ENCODE measurements at places on chromosomes 1 and 21.

- DNase-seq = no peak
Observed at GRCh38 chr1:228374711-228375577, 31.7 kb downstream of the TRIM11 start.

- no peak for DNase-seq
Observed at GRCh38 chr1:145995964-145996432, 381 bp downstream of the TXNIP start.

GRCh38 chr21:9738527-9738926 is 782.9 kb upstream of the TPTE start:
- DNase-seq = no peak

GRCh38 chr1:169456029-169456428 is 28.8 kb upstream of the CCDC181 start:
- DNase-seq = no peak

- no peak for DNase-seq
Observed at GRCh38 chr1:50829014-50829958, 130.8 kb downstream of the FAF1 start.

DNA sequence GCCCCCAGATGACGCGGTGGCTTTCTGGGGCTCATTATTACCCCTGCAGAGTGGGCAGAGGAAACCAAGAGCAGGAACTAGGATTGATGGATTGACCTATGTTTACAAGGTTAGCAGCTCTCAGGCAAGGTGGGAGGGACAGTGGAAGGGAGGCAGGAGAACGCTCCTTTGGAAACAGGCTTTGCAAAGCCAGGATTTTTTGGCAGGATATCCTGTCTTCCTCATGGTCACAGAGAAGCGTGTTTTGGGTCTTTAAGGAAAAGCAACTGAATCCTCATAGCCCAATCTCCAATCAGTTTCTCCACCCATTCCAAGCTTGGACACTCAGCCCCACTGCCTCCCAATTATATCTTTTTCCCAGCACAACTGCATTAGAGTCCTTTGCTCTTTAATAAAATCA is 105.6 kb upstream of the SOD1 start:
- DNase-seq = no peak

DNA sequence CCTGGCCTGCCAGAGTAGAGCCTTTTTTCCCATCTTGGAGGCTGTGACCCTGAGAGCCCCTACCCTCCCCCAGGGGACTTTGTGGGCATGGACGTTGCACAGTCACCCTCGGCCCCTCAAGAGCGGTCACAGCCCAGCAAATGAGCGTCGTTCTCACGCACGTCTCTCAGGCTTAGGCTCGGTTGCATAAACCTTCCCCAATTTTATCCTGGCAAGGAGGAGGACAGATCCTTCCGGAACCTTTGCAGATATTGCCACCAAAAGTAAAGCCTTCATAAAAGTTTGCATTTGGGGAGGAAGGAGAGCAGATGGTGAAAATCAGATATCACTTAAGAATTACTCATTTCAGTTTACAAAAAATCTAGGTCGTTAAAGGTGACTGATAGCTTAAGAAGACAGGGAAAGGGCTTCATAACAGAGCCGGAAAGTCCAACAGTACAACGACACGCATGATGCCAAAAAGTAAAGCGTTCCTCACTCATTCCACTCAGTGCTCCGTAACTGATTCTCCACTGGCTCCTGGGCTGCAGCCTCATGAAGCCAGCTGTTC is 29.3 kb downstream of the PDE9A start:
- no peak for DNase-seq

GRCh38 chr1:64223329-64224151 is 20.1 kb downstream of the UBE2U start:
- DNase-seq = no peak

DNA sequence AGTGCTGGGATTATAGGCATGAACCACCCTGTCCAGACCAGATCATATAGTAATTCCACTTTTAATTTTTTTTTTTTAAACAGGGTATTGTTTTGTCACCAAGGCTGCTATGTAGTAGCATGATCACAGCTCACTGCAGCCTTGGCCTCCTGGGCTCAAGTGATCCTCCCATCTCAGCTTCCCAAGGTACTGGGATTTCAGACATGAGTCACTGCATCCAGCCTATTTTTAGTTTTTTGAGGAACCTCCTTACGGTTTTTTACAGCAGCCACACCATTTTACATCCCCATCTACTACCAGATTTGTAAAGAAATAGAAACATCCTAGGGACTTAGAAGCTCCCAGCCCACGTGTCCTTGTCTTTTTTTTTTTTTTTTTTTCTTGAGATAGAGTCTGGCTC is 24.0 kb downstream of the L1TD1 start:
- DNase-seq = no peak

DNA sequence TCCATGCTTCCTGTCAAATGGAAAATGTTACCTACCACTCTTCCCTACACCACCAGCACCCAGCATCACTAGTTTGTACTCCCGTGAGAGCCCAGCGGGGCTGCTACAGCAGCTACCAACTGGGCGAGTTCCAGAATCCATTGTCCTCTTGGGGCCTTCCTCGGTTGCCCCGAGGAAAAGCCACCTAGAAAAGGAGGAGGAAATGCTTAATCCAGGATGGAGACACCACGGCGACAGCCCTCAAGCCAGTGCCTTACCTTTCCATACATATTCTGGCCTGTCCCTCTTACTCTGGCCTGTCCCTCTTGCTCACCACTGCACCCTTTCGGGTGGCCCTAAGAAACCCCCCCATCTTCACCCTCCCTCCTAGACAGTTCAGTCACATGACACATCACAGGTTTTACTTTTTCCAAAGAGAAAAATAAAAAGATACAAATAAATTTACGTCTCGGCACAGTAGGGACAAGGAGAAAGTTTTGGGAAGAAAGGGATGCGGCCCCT is 478 bp downstream of the RIT1 start:
- DNase-seq = no peak

DNA sequence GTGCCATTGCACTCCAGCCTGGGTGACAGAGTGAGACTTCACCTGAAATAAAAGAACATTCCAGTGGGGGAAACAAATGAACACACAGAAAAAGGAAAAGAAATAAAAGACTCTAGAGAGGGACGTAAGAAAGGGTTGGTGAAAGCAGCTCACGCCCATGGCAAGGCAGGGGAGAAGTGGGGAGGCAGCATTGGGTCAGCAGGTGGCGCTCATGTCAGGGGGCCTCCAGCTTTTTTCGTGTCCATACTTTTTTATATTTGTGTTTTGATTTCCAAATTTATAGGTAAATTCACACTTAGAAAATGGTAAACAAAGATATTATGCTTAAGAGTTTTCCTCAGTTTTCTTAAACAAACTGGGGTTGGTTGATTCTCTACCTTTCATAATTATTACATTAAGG is 45.5 kb downstream of the VPS13D start:
- DNase-seq = peak; percentile 14

- no peak for DNase-seq
Observed at GRCh38 chr1:66295803-66296202, 238.2 kb upstream of the SGIP1 start.

DNA sequence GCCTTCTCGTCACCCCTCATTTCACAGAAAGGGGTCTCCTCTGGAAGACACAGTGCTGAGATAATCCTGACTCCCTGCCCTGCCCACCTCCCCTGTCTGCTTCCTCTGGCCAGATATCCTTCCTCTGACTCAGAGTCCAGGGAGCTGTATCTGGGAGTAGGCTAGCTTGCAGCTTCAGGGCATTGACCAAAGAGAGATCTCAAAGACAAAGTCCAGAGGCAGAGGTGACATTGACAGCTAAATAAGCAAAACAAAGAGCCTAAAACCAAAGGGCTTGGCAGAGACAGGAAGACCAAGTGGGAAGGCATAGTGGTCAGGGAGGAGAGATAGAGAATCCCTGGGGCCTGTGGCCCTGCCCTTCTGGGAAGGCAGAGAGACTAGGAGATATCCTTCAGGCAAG is 64.9 kb downstream of the TNR start:
- DNase-seq = no peak

DNA sequence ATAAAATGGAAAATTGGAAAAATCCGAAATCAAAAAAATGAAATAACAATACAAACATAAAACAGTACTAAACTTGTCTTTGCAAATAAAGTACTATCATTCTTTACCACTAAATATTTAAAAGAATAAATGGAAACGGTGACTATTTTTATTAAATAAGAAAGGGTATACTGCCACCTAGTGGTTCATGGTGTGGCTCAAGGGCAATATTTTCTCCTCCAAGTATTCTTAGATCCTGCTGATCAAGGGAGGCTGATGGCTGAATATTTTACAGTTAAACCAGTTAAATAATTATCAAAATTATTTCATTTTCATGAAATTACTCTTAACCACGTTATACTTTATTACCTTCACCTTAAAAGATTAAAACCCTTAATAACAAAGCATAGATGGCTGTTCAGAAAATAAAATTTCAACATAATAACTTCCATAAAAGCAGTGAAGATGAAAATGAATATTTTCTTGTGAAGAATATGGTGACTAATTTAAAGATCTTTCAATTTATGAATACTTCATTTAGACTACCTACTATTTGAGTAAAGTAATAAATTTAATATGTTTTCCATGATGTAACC is 1793.9 kb downstream of the NCAM2 start:
- DNase-seq = no peak

DNA sequence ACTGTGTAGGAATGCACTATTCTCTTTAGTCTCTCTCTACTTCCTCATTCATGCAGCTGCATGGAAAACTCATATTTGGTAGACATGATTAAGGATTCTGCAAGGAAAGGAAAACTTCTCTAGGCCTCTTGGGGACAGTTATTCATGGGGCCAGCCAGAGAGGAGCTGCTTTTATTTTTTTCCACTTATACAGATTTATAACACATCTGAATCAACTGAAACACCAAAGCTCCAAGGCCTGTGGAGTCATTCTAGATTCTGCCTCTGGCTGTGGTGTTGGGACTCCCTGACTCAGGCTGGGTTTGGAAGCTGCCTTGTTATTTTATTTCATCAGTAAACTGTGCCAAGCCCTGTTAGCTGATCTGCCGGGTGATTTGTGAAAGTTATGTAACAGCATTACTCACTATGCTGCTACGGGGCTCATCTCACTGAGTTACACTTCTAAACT is 83.9 kb upstream of the EDEM3 start:
- no peak for DNase-seq

DNA sequence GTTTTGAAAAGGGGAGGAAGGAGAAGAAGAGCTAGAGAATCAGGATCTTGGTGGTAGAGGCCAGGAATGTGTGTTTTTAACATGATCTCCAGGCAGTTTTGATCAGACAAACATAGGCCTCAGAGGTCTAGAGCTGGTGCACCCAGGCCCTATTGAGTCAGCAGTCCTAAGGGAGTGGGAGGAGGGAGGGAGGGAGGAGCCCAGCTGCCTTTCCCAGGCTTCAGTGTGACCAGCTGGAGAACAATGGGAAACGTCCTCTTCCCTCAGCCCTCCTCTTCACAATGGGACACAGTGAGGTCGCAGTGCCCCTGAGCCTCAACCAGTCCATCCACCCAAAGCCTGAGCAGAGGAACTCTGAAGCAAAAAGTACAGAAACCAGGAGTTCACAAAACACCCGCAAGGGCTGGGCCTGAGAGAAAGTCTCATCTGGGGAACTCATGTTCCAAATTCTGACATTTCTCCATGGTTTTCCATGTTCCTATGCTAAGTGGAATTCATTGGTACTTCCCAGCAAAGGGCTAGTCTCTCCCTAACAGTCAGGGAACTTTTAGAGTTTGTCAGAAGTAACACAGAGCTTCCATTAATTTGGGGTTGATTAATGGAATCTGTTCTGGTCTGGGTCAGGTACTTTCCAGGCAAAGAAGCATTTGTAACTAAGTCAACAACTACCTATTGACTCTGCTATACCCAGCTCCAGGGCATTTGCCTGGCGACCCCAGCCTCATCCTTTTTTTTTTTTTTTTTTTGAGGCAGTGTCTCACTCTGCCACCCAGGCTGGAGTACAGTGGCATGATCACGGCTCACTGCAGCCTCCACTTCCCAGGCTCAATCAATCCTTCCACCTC is 37.5 kb downstream of the ELAPOR1 start:
- no peak for DNase-seq

GRCh38 chr1:220450927-220451326 is 77.0 kb upstream of the MARK1 start:
- DNase-seq = no peak

DNA sequence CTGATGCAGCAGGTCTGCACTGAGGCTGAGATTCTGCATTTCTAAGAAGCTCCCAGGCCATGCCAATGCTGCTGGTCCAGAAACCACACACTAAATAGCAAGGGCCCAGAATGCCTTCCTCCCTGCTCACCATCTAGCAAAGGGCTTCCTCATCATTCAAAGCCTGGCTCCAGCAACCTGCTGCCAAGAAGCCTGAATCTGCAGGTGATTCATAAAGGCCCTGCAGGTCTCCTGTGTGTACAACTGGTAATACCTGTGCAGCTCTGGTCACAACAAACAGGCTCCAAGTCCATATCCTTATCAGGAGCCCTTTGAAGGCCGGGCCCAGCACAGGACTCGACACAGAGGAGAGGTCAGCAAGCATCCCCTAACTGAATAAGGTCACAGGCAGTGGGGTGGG is 26.7 kb downstream of the GLIS1 start:
- no peak for DNase-seq

- no peak for DNase-seq
Observed at GRCh38 chr1:224205438-224205840, 22.4 kb downstream of the DEGS1 start.

GRCh38 chr1:36567601-36568341 is 85.1 kb upstream of the CSF3R start:
- DNase-seq = no peak

DNA sequence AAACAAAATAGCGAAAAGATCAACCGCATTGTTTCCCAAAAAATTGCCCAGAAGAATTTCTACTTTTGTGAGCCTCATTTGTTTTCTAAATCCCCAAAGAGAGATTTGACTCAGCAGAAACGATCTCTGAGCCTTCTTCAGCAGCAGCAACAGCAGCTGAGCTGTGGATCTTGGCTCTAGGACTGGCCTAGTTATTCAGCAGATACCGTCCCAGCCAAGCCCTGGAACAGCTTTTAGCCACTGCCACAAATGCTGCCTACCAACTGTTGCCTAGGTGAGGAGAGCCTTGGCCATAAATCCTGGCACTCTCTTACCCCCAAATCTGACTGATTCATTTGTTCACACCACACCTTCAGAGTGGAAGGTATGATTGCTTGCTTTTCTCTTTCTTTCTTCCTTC is 320.1 kb downstream of the TGFB2 start:
- no peak for DNase-seq

Data from activated CD4-positive, CD25-positive, alpha-beta regulatory T cell (primary cell).